ENCODE measurements at places on chromosomes 11 and 22. TPM values are rescaled to one million over a fixed set of nuclear protein-coding genes. Genes with fewer than 3 reads are reported as not detected.

The RAPSN gene
- 0.18 TPM for polyA plus RNA-seq

The HBB gene
- polyA plus RNA-seq = 148 TPM

The SPI1 gene
- polyA plus RNA-seq = 12.9 TPM

The SMC1B gene
- 0.14 TPM for polyA plus RNA-seq

The CXCR5 gene
- polyA plus RNA-seq = not detected

The ZNF70 gene
- polyA plus RNA-seq = 4.3 TPM

The XKR3 gene
- polyA plus RNA-seq = not detected

The GLYAT gene
- polyA plus RNA-seq = 0.59 TPM

The ABCC8 gene
- polyA plus RNA-seq = 33.2 TPM

The DTX4 gene
- polyA plus RNA-seq = 108 TPM

The AGBL2 gene
- 7.1 TPM for polyA plus RNA-seq

The HTR3B gene
- 0.86 TPM for polyA plus RNA-seq

The PPP1CA gene
- 119 TPM for polyA plus RNA-seq

The INPP5J gene
- 17.2 TPM for polyA plus RNA-seq

The FGF19 gene
- polyA plus RNA-seq = 0.48 TPM

The P2RX6 gene
- 3.7 TPM for polyA plus RNA-seq

The TRIM49 gene
- polyA plus RNA-seq = not detected

The TMEM191C gene
- 12.4 TPM for polyA plus RNA-seq

The LDHA gene
- polyA plus RNA-seq = 308 TPM
